ENCODE measurements at places on chromosomes 3 and 15.

- peak; percentile 94 for DNase-seq
Measured at GRCh38 chr3:4977001-4977852, 2.0 kb upstream of the BHLHE40 start.

GRCh38 chr15:63483521-63484371 is 20.6 kb upstream of the USP3 start:
- DNase-seq: no peak

DNA sequence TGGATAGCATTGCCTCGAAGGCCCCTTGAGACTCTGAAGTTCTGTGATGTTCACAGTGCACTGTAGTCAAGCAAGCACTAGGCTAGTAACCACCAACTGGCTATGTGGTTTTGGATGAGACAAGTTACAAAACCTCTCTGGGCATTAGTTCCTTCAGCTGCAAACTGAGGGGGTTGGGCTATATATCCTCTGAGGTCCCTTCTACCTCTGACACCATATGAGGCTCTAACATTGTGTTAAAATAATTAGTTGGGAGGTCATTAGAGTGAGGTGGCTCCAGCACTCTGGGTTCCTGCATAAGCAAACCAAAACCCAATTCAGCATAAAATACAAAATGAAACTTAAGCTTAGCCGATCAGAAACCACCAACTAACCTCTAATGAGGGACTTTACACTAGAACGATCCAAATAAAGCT is 209.5 kb upstream of the LRRN1 start:
- no peak for DNase-seq

- no peak for DNase-seq
Measured at GRCh38 chr3:154151969-154152368, 30.8 kb downstream of the ARHGEF26 start.

- no peak for DNase-seq
Measured at GRCh38 chr15:98012354-98012753, 51.9 kb downstream of the ARRDC4 start.

GRCh38 chr3:170327040-170327808 is 30.3 kb upstream of the SKIL start:
- no peak for DNase-seq

- DNase-seq: no peak
Measured at GRCh38 chr15:42612367-42612912, 37.0 kb downstream of the STARD9 start.

Data from aorta (tissue), 5 donors.